ENCODE measurements at places on chromosomes 16 and 17.

DNA sequence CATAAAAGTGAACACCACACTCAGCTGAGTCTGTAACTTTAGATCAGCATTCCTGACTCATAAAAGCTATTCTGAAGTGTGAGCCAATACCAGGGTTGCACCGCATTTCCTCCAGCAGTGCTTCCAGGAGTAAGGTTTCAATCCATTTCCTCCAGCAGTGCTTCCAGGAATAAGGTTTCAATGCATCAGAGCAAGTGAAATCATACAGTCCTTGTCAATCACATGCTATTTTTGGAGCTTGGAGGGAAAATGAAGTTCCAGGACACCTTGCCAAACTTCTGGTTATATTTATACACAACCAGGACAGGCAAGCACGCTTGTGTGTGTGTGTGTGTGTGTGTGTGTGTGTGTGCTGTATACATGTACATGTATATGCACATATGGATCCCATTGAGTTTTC is 327.6 kb downstream of the GRIN2A start:
- DNase-seq, result peak; percentile 34

DNA sequence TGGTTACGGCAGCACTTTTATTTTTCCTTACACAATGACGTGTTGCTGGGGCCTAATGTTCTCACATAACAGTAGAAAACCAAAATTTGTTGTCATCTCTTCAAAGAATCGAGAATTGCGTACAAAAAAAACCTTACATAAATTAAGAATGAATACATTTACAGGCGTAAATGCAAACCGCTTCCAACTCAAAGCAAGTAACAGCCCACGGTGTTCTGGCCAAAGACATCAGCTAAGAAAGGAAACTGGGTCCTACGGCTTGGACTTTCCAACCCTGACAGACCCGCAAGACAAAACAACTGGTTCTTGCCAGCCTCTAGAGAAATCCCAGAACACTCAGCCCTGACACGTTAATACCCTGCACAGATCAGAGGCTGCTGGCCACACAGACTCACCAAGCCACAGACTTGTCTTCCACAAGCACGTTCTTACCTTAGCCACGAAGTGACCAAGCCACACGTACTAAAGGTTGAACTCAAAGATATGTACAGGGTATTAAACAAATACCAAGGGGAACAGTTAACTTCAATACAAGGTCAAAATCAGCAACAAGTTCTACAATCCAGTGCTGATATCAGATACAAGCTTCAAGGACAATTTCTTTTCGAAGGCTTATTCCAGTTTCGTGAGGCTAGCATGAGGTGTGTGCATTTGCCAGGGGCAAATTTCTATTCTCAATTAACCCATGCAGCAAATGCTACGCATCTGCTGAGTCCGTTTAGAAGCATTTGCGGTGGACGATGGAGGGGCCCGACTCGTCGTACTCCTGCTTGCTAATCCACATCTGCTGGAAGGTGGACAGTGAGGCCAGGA is 2.4 kb downstream of the ACTG1 start:
- peak; percentile 29 for DNase-seq

DNA sequence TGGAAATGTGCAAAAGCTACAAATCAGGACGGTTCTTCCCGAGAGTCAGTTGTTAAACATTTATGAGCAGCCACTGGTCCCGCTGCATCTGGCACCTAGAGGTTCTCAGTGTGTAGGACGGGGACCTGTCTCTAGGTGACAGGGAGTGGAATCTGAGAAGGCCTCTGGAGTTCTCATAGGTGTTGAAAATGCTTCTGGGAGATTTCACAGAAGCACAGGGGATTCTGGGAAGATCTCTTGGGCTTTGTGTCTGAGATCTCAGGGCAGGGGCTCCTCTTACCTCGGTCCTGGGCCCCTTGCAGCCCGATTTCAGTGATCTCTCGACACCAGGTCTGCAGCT is 8.9 kb downstream of the ALOX15 start:
- peak; percentile 52 for DNase-seq

- no peak for DNase-seq
These were observed 9.8 kb downstream of the SMIM5 start for GRCh38 chr17:75642784-75643642.

- no peak for DNase-seq
These were observed 201.6 kb downstream of the HS3ST4 start for GRCh38 chr16:25893332-25893731.

DNA sequence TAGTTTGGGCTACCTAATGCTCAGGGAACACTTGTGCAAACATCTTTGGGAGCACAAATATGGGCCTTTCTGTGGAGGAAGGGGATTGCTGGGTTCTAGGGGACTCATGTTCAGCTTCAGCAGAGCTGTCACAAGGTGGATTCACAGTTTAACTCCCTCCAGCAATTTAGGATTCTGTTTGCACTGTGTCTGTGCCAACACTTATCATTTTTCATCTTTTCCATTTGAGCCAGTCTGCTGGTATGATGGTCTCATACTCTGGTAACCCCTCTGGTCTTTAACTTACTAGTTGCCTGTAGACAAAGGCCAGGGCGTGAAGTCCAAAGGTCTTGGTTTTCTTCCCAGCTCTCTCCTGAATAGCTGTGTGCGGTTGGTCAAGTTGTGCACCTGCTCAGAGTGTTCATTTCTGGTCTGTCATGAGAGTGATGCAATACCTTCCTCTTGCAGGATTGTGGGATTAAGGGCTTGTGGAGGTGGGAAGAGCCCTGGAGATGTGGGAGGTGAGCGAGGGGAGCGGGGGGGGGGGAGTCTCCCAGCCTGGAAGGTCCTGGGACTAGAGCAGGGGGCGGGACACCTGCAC is 152.6 kb downstream of the CMIP start:
- DNase-seq, result no peak

GRCh38 chr17:17300624-17301568 is 2.3 kb upstream of the NT5M start:
- DNase-seq, result peak; percentile 74

GRCh38 chr16:8727131-8727806 is 52.9 kb downstream of the ABAT start:
- DNase-seq, result no peak

GRCh38 chr16:54847207-54847606 is 83.5 kb upstream of the IRX5 start:
- DNase-seq, result peak; percentile 75
